ENCODE measurements at places on chromosomes 4 and X.

DNA sequence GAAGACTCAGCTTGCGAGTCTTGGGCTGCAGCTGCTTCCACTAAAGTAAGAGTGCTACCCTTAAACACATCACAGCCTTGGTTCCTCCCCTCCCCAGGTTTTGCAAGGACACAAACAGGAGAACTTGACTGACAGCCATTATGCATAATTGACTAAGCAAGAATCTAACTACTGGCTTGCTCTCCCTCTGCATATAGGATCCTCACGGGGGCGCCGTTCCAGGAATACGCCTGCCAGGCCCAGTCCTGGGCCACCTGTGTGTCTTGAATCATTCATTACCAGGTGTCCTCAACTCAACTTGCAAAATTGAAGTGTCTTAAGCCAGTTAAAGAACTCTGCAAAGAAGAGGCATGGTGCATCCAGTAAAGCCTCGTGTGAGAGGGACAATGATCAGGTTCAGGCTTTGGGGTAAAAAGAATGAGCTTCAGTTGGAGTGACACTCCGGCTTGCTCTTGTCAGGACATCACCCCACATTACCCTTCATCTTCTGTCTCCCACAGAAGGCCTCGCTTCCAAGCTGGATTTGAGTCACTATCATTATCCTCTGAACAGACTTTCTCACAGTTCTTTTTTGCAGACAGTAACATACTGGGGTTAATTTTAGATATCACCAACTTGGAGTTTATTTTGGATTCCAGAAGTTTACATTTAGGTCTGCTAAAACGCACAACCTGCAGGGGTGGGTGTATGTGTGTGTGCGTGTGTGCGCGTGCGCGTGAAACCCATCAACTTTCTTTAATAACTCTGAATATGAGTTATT is 273.5 kb upstream of the HS3ST1 start:
- DNase-seq: no peak

DNA sequence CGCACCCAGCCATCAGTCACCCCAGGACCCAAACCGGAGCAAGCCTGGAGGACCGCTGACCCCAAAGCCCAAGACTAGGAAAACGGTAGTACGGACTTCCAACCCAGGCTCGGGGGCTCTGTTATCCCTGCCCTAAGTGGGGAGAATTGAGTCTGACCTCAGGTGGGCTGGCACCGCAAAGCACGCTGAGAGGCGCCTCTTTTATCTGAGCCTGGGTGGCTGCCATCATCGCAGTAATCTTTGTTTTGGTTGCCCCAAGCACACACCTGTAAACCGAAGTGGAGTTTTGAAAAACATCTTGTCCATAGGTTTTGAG is 894 bp upstream of the SH3RF1 start:
- DNase-seq: no peak

- DNase-seq: no peak
These were observed 849.4 kb downstream of the FSTL5 start for GRCh38 chr4:161314371-161314770.

- no peak for DNase-seq
These were observed 63.7 kb downstream of the VSIG4 start for GRCh38 chrX:65976161-65976560.

DNA sequence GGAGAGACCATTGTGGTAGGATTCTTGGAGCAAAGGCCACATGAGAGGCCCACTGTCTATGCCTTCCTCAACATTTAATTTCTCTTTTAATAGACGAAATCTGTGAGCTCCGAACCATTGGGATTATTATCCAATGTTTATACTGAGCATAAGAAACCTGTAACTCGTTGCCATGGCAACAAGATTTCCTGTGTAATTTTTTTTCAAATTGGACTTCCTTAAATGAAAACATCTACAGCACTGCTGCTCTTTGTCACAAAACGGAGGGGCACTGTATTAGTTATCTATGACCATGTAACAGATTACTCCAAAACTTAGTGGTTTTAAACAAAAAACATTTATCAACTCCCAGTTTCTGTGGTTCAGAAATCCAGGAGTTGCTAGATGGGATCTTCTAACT is 38.7 kb downstream of the PPP1R2C start:
- DNase-seq: no peak

DNA sequence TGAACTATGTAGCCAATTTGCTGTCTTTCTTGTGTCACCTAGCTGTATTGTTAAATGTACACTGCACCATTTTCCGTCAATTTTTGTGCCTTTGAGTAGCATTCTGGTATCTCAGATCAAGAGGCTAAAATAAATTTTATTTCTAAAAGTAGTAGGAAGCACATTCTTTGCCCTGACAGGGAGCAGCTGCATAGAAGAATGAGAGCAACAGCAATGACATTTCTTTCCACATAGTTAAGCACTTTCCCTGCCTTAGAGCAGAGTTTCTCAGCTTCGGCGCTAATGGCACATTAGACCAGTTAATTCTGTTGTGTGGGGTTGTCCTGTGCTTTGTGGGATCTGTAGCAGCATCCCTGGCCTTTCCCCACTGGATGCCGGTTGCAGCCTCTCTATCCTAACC is 173.9 kb downstream of the CHIC2 start:
- DNase-seq: no peak

GRCh38 chr4:48815483-48815882 is 15.4 kb upstream of the OCIAD1 start:
- DNase-seq: no peak

- DNase-seq: no peak
These were observed 279.9 kb upstream of the TET2 start for GRCh38 chr4:104866809-104867208.

- DNase-seq: no peak
These were observed 562.2 kb upstream of the SLIT2 start for GRCh38 chr4:19689511-19689910.

GRCh38 chr4:143555676-143556075 is 42.2 kb downstream of the SMARCA5 start:
- DNase-seq: no peak

GRCh38 chr4:120071192-120071795 is 4.6 kb upstream of the MAD2L1 start:
- DNase-seq: no peak

- DNase-seq: no peak
These were observed 512.3 kb downstream of the FAT4 start for GRCh38 chr4:125826801-125827695.

DNA sequence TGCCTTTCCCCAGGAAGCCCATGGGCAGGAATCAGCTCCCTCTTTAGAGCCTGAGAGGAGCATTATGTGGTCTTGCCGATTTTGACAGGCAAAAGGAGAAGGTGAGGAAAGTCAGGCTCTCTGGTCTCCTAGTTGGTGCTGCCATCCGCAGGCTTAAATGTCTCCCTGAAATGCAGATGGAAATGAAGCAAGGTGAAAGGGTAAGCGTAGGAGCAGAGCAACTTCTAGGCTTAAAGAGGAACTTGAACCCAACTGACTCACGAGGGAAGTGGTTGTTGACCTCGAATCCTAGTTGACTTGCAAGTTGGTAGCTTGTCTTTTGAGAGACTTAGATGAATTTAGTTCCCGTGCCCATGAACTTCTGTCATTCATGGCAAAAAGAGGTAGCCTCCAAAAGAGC is 205.9 kb downstream of the PTTG2 start:
- no peak for DNase-seq

- DNase-seq: no peak
These were observed 31.7 kb downstream of the USP9X start for GRCh38 chrX:41116948-41117347.

GRCh38 chrX:139804482-139804881 is 96.5 kb upstream of the MCF2 start:
- no peak for DNase-seq

DNA sequence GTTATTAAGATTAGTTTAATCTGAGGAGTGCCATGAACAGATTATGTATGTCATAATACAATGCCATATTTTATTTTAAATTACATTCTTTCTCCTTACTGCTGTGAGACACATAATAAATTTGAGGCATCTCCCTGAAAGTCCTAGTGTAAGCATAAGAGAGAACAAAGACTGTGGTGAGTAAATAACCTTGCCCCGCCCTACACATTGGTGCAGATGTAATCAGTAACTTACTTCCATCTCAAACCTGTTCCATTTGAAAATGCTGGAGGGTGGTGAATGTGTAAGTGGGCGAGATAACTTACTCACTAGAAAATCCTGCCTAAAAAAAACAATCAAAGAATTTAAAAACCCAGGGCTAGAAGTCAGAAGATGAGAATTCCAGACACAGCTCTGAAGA is 338.1 kb upstream of the SLIT2 start:
- DNase-seq: no peak

- DNase-seq: no peak
These were observed 15.0 kb upstream of the STK32B start for GRCh38 chr4:5036239-5036638.

- DNase-seq: no peak
These were observed 60.9 kb downstream of the SOWAHB start for GRCh38 chr4:76836860-76837562.

GRCh38 chr4:83606898-83607297 is 71.0 kb downstream of the GPAT3 start:
- no peak for DNase-seq

GRCh38 chr4:142840516-142841123 is 5.5 kb downstream of the INPP4B start:
- no peak for DNase-seq

- no peak for DNase-seq
These were observed 243.4 kb downstream of the ARHGAP10 start for GRCh38 chr4:147975325-147975724.

DNA sequence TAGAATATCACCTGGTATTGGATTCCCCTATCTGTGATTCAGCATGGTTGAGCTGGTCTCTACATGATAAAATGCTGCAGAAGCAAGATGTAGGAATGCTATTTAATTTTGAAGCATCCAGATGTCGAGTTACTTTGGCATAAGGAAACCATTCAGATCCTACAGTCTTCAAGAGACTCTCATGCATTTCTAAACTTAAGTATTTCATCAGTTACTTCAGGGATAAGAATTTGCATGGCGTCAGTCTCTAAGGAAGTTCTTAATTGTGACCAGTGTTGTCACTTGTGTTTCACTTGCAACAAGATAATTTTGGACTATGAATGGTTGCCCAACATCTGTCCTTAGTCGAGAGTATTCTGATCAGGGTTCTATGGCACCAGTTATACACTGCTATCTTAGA is 192.4 kb downstream of the CCNG2 start:
- no peak for DNase-seq

GRCh38 chr4:46937493-46937892 is 28.4 kb upstream of the COX7B2 start:
- DNase-seq: no peak

Data from DMS153 (cell line).